Lung (tissue), 17 donors: ENCODE measurements at places on chromosomes 1 and 21. TPM values are rescaled to one million over a fixed set of nuclear protein-coding genes. Genes with fewer than 3 reads are reported as not detected.

PODN gene
- total RNA-seq, result 12.9 TPM

FGR gene
- total RNA-seq, result 108 TPM

WNT9A gene
- total RNA-seq, result 8.6 TPM

OR2L3 gene
- total RNA-seq, result not detected

CLIC4 gene
- 236 TPM for total RNA-seq

DMBX1 gene
- not detected for total RNA-seq

GPR37L1 gene
- not detected for total RNA-seq

F3 gene
- 107 TPM for total RNA-seq

LCE1C gene
- not detected for total RNA-seq

MYOG gene
- not detected for total RNA-seq

KRTAP11-1 gene
- total RNA-seq, result not detected

STYXL2 gene
- total RNA-seq, result 0.57 TPM

- H3K27ac ChIP-seq, result no peak overlapping the region
- H3K4me3 ChIP-seq, result no peak overlapping the region
- no peaks in the 10 kb centered on the region for H3K36me3 ChIP-seq
- no peaks in the 10 kb centered on the region for H3K27me3 ChIP-seq
Measured at GRCh38 chr21:23809573-23809972, 1797.7 kb downstream of the MRPL39 start.

GRCh38 chr1:7574121-7575040 lies 196.7 kb upstream of the VAMP3 start:
- H3K27me3 ChIP-seq, result no peaks in the 10 kb centered on the region
- H3K4me1 ChIP-seq, result no peaks in the 10 kb centered on the region
- H3K27ac ChIP-seq, result no peak overlapping the region
- H3K4me3 ChIP-seq, result no peak overlapping the region

- no peak overlapping the region for H3K27ac ChIP-seq
- H3K4me3 ChIP-seq, result no peak overlapping the region
- no peaks in the 10 kb centered on the region for H3K27me3 ChIP-seq
- no peak for DNase-seq
- H3K4me1 ChIP-seq, result no peaks in the 10 kb centered on the region
Measured at GRCh38 chr1:161884475-161884874, 118.4 kb downstream of the ATF6 start.

GRCh38 chr1:36207339-36207738 lies 16.9 kb upstream of the THRAP3 start:
- no peak overlapping the region for H3K4me3 ChIP-seq
- no peak overlapping the region for H3K27ac ChIP-seq
- peak; percentile 37 for DNase-seq

GRCh38 chr1:119228335-119229080 lies 88.1 kb upstream of the WARS2 start:
- H3K36me3 ChIP-seq, result no peaks in the 10 kb centered on the region
- H3K27me3 ChIP-seq, result no peaks in the 10 kb centered on the region
- DNase-seq, result no peak

GRCh38 chr1:110136911-110137310 lies 13.4 kb upstream of the SLC6A17 start:
- H3K4me1 ChIP-seq, result no peaks in the 10 kb centered on the region
- H3K27ac ChIP-seq, result no peak overlapping the region
- peak; percentile 6 for DNase-seq
- H3K27me3 ChIP-seq, result no peaks in the 10 kb centered on the region

DNA sequence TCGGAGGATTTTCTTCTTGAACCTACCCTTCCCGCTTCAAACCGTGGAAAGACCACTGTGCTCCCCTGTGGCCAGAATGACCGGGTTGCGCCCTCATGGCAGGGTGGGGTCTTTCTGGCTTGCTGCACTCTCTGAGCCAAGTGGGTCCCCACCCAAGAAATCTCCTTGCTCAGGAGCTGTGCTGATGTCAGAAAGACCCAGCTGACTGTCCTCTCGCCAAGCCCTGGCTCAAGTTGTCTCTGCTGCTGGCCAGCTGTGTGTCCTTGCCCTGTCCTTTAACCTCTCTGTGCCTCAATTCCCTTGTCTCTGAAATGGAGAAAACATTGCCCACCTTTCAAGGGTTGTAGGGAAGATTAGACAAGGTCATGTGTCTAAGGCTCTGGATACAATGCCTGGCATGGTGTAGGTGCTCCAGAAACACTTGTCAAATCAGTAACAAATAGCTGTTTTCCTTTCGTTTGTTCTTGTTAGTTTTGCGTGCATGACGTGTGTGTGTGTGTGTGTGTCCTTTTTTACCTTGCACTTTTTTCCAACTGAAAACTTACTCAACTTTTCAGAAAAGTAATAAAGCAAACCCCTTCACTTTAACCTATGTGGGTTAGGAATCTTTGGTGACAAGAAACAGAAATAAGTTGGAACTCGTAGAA lies 41.1 kb upstream of the RPL11 start:
- H3K4me3 ChIP-seq, result no peak overlapping the region
- no peak for DNase-seq
- H3K4me1 ChIP-seq, result no peaks in the 10 kb centered on the region

DNA sequence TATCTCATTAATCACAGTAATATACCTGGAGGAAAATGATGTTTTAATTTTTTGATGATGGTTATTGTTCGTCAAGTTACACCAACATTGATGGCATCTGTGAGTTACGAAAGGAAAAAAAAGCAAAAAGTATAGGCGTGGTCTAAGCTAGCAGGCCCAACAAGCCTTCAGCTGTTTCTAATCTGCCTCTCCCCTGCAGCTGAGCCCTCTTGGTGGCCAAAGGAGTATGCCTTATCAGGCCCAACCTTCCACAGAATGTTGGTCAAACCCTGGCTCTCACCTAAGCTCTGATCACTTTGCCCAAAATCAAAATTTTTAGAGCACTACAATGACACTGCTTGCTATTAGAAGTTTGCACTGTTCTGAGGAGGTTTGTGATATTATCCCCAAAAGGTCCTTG lies 4.9 kb downstream of the C1orf105 start:
- H3K27ac ChIP-seq, result no peak overlapping the region
- H3K4me3 ChIP-seq, result no peak overlapping the region
- no peaks in the 10 kb centered on the region for H3K36me3 ChIP-seq
- H3K27me3 ChIP-seq, result no peaks in the 10 kb centered on the region
- DNase-seq, result no peak

GRCh38 chr1:14639291-14640050 lies 41.0 kb downstream of the KAZN start:
- H3K4me3 ChIP-seq, result no peak overlapping the region
- H3K4me1 ChIP-seq, result peaks cover 4% of the 10 kb centered on the region
- no peaks in the 10 kb centered on the region for H3K27me3 ChIP-seq
- H3K27ac ChIP-seq, result no peak overlapping the region

- H3K4me3 ChIP-seq, result no peak overlapping the region
- H3K27ac ChIP-seq, result no peak overlapping the region
Measured at GRCh38 chr1:179632868-179633267, 41.2 kb downstream of the TDRD5 start.

DNA sequence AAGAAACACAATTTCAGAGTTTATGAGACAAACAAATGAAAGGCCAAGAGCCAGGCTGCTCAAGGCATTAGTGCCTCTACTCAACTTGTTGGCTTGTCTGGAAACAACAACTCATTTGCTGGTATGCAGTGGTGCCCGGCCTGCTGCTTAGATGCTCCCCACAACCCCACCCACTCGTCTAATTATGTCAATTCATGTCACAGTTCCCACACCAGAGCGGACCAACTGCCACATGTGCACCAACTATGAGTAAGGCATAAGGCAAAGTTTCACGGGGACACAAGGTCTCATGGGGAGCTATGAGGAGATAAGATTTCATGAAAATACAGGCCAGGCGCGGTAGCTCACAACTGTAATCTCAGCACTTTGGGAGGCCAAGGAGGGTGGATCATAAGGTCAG lies 34.5 kb upstream of the LRRC38 start:
- no peak overlapping the region for H3K27ac ChIP-seq
- no peaks in the 10 kb centered on the region for H3K36me3 ChIP-seq
- DNase-seq, result no peak
- no peak overlapping the region for H3K4me3 ChIP-seq
- no peaks in the 10 kb centered on the region for H3K27me3 ChIP-seq

GRCh38 chr1:185581961-185582725 lies 152.0 kb upstream of the HMCN1 start:
- no peak overlapping the region for H3K27ac ChIP-seq
- H3K4me1 ChIP-seq, result no peaks in the 10 kb centered on the region
- H3K4me3 ChIP-seq, result no peak overlapping the region
- no peaks in the 10 kb centered on the region for H3K36me3 ChIP-seq
- no peak for DNase-seq

- no peak for DNase-seq
- no peaks in the 10 kb centered on the region for H3K27me3 ChIP-seq
- H3K27ac ChIP-seq, result no peak overlapping the region
- no peaks in the 10 kb centered on the region for H3K4me1 ChIP-seq
Measured at GRCh38 chr1:186059311-186059710, 315.7 kb downstream of the TPR start.

DNA sequence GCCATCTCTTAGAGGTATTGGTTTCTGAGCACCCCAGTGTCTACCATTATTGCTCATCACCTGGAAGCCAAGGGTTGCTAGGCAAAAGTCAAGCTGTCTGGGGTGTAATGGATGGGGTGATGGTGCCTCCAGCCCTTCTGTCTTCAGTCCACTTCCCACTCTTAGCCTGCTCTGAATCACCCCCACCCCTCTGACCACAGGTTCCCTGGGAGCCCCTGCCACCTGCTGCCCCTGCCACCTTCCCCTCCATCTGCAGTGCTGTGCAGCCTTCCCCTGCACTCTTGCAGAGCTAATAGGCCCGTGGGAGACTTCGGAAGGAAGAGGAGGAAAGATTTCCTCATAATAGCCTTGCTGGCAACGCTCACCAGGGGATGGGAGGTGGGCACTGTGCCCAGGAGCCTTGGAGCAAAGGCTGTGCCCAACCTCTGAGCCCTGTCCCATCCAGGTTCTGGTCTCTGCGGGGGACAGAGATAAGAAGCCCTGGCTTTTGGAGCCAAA lies 35.5 kb downstream of the CAPN2 start:
- H3K4me1 ChIP-seq, result peaks cover 5% of the 10 kb centered on the region
- H3K4me3 ChIP-seq, result no peak overlapping the region
- H3K27ac ChIP-seq, result peak overlapping the region; percentile 60
- DNase-seq, result no peak
- H3K36me3 ChIP-seq, result peaks cover 25% of the 10 kb centered on the region

- peak overlapping the region; percentile 5 for H3K4me3 ChIP-seq
- peaks cover 4% of the 10 kb centered on the region for H3K27me3 ChIP-seq
- H3K36me3 ChIP-seq, result no peaks in the 10 kb centered on the region
- peaks cover 18% of the 10 kb centered on the region for H3K4me1 ChIP-seq
- DNase-seq, result peak; percentile 81
Measured at GRCh38 chr1:217089361-217090014, 366.3 kb upstream of the ESRRG start.

GRCh38 chr1:64490213-64490818 lies 20.4 kb downstream of the CACHD1 start:
- H3K27me3 ChIP-seq, result no peaks in the 10 kb centered on the region
- no peak overlapping the region for H3K4me3 ChIP-seq
- H3K36me3 ChIP-seq, result no peaks in the 10 kb centered on the region
- H3K27ac ChIP-seq, result no peak overlapping the region

- no peaks in the 10 kb centered on the region for H3K27me3 ChIP-seq
- no peaks in the 10 kb centered on the region for H3K4me1 ChIP-seq
- no peaks in the 10 kb centered on the region for H3K36me3 ChIP-seq
Measured at GRCh38 chr1:76989976-76990375, 122.7 kb downstream of the ST6GALNAC5 start.

DNA sequence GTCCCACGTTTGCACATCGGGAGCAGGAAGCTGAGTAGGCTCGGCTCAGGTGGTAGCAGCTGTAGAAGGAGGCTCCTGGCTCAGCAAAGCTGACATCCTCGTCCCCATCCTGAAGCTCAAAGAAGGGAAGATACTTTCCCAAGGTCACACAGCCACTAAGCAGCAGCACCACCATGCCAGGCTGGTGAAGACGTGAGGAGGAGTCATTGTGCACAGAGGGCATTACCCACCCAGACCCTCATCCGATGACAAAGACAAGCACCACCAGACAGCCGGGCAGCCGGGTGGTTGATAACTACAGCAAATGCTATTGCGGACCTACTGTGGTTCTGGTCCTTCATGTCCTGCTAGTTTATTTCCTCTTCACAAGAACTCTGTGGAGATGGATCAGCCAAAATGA lies 186.9 kb downstream of the MATN1 start:
- H3K27ac ChIP-seq, result no peak overlapping the region
- H3K27me3 ChIP-seq, result no peaks in the 10 kb centered on the region
- H3K4me1 ChIP-seq, result no peaks in the 10 kb centered on the region
- no peaks in the 10 kb centered on the region for H3K36me3 ChIP-seq

GRCh38 chr1:41357451-41358101 lies 3.7 kb upstream of the FOXO6 start:
- H3K4me1 ChIP-seq, result peaks cover 12% of the 10 kb centered on the region
- H3K27me3 ChIP-seq, result no peaks in the 10 kb centered on the region
- H3K4me3 ChIP-seq, result no peak overlapping the region
- no peaks in the 10 kb centered on the region for H3K36me3 ChIP-seq
- no peak overlapping the region for H3K27ac ChIP-seq

DNA sequence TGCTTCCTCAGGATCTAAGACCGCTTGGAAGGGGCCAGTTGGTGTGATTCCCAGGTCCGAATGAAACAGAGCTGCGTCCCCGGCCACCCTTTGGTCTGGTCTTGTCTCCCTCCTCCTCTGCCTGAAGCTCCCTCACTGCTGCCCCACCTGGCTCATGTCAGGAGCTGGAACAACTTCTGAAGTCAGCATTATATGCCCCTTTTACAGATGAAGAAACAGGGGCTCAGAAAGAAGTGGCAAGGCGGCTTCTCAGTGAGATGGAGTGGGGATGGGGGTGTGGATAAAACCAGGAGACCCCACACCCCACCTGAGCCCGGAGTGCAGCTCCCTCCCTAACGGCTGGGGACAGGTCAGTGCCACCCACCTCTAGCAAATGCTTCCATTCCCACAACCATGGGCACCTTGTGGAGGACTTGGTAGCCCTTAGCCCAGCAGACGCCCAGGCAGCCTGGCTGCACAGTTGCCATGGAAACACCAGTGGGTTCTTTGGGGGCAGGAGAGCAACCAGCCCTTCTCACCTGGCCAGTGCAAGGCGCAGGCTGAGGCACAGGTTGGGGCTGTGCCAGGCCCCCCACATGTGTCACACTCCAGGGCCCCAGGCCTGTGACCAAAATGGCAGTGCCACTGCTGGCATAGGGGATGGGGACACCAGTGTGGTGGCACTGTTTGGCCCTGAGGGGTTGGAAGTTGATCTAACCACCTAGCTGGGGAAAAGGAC lies 31.9 kb upstream of the ECE1 start:
- DNase-seq, result no peak
- H3K4me3 ChIP-seq, result no peak overlapping the region
- H3K36me3 ChIP-seq, result no peaks in the 10 kb centered on the region
- peaks cover 85% of the 10 kb centered on the region for H3K4me1 ChIP-seq
